ENCODE measurements at places on chromosomes 2 and 18. TPM values are rescaled to one million over a fixed set of nuclear protein-coding genes. Genes with fewer than 3 reads are reported as not detected.

CGREF1 gene
- total RNA-seq: 0.46 TPM

C2orf78 gene
- not detected for total RNA-seq

RBM44 gene
- 0.19 TPM for total RNA-seq

SALL3 gene
- total RNA-seq: not detected

ABCG5 gene
- not detected for total RNA-seq

RAMP1 gene
- 19.1 TPM for total RNA-seq

TMEM163 gene
- total RNA-seq: 0.46 TPM

REG3A gene
- total RNA-seq: not detected

ABCA12 gene
- 116 TPM for total RNA-seq

GYPC gene
- total RNA-seq: 16.9 TPM

C1GALT1C1L gene
- total RNA-seq: 0.51 TPM

BOLL gene
- total RNA-seq: not detected

FZD7 gene
- total RNA-seq: 38.9 TPM

ANKRD30BL gene
- not detected for total RNA-seq

LDLRAD4 gene
- total RNA-seq: 9.7 TPM

OR6B2 gene
- total RNA-seq: not detected

ALPP gene
- not detected for total RNA-seq

CPS1 gene
- total RNA-seq: 6.7 TPM

FBLN7 gene
- 5.4 TPM for total RNA-seq

CDC42EP3 gene
- total RNA-seq: 16.9 TPM

KCNF1 gene
- total RNA-seq: not detected

TNFRSF11A gene
- total RNA-seq: 7.6 TPM

EGR4 gene
- not detected for total RNA-seq

LYG2 gene
- total RNA-seq: not detected

Data from lower leg skin (tissue), 4 donors.